Memory B cell (primary cell): ENCODE measurements at places on chromosomes 13 and 19.

DNA sequence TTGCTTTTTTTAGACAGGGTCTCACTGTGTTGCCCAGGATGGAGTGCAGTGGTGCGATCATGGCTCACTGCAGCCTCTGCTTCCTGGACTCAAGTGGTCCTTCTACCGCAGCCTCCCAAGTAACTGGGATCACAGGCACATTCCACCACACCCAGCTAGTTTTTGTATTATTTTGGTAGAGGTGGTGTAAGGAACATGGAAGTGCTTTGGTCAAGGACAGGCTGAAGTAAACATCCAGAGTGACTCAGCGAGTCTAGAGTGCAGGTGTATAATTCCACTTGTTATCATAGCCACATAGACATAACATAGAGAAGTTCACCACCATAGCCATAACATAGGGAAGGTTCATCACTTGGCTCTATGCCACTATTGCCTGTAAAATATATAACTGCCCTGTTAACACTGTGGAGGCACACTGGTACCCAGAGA lies 98.6 kb downstream of the RBM26 start:
- DNase-seq: no peak

GRCh38 chr13:113152691-113152983 lies 5.8 kb upstream of the PROZ start:
- DNase-seq: no peak

DNA sequence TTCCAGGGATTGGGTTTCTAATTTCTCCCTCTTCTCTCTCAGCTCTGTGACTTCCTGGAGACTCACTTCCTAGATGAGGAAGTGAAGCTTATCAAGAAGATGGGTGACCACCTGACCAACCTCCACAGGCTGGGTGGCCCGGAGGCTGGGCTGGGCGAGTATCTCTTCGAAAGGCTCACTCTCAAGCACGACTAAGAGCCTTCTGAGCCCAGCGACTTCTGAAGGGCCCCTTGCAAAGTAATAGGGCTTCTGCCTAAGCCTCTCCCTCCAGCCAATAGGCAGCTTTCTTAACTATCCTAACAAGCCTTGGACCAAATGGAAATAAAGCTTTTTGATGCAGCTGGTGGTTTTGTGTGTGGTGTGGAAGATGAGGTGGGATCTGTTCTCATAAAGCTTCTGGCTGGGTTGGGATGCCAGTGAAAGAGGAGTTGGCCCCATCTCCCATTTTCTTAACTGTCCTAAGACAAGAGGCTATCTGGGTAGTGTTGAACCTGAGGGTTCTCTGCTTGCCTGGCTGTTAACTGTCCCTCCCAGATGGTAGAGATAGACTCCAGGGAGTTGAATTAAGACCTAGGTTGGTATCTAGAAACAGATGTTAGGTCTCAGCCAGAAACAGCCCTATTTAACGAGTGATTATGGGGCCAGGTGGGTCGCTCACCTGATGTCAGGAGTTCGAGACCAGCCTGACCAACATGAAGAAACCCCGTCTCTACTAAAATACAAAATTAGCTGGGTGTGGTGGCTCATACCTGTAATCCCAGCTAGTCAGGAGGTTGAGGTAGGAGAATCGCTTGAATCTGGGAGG lies 1.6 kb downstream of the FTL start:
- DNase-seq: no peak

GRCh38 chr13:72751220-72751619 lies 23.5 kb downstream of the BORA start:
- DNase-seq: no peak

DNA sequence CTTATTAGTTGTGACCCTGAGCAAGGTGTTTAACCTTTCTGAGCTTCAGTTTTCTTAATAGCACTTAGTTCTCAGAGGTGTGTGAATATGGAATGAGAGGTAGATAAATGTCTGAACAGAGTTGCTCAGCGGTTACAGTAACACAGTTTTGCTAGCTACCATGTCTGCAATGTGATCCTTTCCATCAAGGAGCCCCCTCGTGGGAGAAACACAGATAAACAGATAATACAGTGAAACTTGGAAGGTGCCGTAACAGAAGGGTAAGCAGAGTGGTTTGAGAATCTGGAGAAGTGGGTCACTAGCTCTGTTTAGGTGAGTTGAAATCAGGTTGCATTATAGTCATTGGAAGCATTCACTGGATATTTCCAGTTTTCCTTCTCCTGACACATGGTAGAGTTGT lies 38.9 kb downstream of the IRS2 start:
- no peak for DNase-seq

GRCh38 chr19:10262771-10263170 lies 8.1 kb upstream of the ICAM1 start:
- no peak for DNase-seq

DNA sequence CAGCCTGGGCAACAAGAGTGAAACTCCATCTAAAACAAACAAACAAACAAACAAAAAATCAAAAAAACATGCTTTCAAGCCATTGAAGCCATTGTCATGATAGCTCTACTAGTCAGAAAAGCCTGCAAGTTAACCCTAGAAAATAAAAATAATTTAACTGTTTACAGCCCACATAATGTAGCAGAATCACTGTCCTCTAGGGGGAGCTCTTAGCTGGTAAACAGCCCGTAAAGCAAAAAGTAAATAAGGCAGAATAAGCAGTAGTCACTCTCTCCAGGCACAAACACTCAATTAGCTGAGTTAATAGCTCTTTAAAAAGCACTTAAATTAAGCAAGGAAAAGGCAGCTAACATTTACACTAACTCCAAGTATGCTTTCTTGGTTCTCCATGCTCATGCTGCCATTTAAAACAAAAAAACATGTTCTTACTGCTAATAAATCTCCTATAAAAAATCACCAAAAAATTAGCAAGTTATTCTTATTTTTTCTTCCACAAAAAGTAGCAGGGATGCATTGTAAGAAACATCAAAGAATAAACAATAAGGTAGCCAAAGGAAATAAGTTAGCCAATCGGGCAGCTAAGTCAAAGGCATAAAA lies 11.3 kb downstream of the LILRB4 start:
- no peak for DNase-seq

- no peak for DNase-seq
Measured at GRCh38 chr19:45954156-45954555, 19.5 kb downstream of the NOVA2 start.

DNA sequence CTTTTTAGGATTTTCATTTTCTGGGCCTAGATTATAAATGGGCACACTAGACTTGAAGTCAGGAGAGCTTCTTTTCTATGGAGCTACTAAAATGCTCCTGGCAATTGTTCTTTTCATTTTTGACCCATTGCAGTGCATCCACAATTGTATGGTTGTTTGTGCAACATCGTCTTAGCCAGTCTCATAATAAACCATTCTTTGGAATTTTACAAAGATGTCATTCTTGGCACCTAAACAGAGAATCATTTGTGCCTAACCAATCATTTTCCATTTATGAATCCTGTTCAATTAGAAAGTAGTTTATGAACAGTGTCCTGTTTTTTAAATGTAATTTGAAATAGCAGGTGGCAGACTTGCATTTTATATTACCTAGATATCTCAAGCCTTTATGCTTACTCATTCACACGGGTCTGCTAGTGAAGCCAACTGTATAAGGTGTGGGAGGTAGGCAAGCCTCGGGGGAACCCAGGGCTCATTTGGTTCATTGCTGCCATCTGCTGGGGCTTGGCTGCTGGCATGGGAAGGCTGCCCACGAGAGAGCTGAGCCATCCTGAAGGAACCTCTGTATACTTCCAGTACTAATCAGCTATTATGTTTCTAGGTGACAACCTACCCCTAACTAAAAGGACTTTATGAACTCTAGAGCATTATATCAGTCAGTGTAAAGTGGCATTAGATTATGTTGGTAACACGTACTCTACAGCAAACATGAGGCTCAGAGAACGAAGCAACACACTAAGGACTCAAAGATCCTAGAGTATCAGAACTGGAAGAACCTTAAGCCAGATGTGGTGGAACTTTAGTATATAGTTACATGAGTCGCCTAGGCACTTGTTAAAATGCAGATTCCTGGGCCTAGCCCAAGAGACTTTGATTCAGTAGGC lies 60.0 kb downstream of the TPT1 start:
- DNase-seq: peak; percentile 23

DNA sequence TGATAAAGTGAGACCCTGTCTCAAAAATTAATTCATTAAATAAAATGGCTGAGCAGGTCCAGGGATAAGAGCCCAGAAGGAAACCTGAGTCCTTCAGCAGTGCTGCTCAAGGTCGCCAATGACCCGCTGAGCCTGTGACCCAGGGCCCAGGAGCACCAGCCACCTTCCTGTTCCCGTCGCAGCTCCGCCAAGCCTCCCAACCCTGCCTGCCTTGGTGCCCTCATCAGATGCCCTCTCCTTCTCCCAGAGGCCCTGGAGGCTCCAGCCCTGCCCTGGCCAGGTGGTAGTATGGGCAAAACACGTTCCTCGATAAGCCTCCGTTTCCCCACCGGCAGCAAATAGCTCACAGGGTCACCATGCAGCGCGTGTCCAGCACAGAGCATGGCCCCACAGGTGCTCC lies 2.6 kb downstream of the REXO1 start:
- DNase-seq: no peak

- DNase-seq: no peak
Measured at GRCh38 chr19:28980236-28980868, 232.6 kb downstream of the UQCRFS1 start.

DNA sequence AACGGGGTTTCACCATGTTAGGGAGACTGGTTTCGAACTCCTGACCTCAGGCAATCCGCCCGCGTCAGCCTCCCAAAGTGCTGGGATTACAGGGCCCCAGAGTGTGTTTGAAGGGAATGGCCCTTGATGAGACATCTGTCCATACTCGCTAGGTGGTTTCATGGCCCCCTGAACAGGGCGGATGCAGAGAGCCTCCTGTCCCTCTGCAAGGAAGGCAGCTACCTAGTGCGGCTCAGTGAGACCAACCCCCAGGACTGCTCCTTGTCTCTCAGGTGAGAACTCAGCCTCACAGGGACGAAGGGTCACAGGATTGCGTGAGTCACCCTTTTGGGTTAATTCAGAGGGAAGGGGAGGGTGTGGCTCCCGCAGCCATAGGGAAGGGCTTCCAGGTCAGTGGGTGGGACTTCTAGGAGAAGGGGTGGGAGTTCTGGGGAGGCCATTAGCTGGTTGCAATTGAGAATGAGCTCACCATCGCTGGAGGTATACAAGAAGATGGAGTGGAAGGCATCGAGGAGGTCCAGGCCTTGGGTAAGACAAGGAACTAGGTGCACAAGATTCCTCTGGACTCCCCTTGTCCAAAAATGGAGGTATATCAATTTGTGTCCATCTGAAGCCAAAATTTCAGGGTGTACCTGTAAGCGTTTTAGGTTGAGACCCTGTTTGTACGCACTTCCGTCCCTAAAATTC lies 9.2 kb downstream of the SHD start:
- DNase-seq: no peak

DNA sequence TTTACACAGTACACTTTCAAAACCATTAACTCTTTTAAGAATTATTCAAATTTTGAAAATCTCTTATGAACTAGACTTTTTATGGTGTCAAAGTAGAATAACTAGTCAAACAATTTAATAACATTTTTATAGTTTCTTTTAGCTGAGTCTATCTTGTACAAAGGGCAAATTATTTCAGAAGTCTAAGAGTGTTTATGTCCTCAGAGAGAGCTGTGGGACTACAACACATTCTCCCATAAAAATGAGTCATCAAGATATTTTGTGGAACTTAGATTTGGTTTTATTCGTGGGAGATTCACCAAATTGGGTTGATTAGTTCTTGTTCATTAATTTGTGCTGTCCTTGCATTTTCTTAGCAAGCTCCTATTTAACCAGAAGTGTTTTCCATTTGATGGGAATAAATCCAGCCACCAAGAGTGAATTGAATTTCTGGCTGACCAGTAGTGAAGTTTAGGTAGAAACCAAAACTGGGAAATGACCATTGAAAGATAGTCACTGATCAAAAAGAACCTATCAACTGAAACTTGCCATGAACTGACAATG lies 291.0 kb downstream of the DLEU7 start:
- no peak for DNase-seq

GRCh38 chr19:1540365-1540925 lies 16.6 kb downstream of the PLK5 start:
- no peak for DNase-seq

- DNase-seq: no peak
Measured at GRCh38 chr19:7851623-7852500, 21.8 kb downstream of the EVI5L start.

DNA sequence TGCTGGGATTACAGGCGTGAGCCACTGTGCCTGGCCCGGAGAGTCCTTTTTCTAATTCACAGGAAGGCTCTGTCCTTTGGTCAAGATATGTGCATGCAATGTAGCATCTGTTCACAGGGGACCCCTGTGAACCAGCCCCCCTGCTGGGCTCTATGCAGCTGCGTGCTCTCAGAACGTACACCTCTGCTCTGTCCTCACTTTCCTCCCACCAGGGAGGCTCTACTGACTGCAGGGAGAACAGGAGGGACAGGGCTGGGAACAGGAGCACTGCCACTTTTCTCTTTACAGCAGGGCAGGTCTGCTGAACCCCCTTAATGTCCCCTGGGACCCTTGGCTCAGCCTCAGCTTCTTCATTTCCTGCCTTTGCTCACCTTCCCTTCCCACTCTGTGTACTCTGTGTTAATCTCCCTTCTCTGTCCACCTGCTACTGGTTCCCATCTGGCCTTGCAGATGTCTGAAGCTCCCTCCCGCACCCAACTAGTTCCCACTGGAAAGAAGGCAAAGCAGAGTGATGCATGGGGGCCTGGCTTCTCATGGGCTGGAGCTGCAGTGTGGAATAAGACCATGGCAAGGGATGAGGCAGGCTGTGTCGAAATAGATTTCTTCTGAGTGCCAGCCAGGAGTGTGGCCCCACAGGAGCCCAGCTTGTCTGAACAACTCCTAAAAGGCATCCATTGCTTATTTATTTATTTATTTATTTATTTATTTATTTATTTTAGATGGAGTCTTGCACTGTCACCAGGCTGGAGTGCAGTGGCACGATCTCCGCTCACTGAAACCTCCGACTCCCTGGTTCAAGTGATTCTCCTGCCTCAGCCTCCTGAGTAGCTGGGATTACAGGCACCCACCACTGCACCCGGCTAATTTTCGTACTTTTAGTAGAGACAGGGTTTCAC lies 7.2 kb downstream of the ADGRE2 start:
- DNase-seq: no peak

DNA sequence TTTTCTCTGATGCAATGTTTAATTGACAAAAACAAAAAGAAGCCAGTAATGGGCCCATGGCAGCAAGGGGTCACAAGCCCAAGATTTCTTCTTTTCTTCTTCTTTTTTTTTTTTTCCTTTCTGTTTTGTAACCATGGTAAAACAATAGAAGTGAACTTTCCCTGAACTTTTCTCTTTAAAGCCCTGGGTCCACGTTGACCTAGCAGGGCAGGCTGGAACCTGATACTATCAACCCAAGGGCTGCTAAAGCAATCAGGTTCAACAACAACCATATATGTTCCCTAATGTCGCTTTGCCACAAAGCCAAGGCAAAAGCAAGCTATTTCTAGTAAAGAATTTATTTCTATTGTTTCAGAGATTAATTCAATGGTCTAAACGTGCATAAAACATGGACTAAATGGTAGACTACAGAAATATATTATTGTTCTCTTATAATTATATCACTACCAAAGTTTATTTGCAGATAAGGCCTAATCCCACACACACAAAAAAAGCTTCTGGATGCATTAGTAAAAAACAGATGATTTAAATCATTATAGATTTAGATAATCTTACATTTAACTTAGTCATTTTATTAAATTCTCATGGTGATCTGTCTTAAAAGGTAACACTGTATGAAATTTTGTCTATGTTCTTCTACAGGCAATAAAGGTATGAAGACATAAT lies 153.9 kb downstream of the DACH1 start:
- DNase-seq: no peak
